ENCODE measurements at places on chromosomes 1 and 21. TPM values are rescaled to one million over a fixed set of nuclear protein-coding genes. Genes with fewer than 3 reads are reported as not detected.

CFAP141 gene
- total RNA-seq: not detected

RGS4 gene
- total RNA-seq: 235 TPM

IPO13 gene
- 18.2 TPM for total RNA-seq

LCK gene
- total RNA-seq: not detected

LACTBL1 gene
- total RNA-seq: not detected

TMCO2 gene
- total RNA-seq: not detected

HES3 gene
- not detected for total RNA-seq

Data from epithelial cell of umbilical artery (primary cell).